ENCODE measurements at places on chromosomes 1 and 21.

DNA sequence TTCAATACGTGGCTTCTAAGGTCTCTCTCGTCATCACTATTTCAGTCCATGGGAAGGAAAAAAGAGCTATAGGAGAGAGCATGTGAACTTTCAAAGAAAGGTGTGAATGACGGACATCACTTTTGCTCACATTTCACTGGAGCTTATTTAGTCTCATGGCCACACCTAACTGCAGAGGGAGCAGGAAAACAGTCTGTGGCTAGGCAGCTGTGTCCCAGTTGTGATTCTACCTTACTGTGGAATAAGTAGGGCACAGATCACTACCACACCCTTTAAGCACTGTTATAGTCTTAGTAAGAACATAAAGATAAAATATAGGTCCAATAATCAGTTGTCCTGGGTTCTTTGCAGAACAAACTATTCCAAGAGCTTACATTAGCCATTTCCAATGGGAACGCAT, 192.9 kb downstream of the NRIP1 start:
- no peak for DNase-seq

DNA sequence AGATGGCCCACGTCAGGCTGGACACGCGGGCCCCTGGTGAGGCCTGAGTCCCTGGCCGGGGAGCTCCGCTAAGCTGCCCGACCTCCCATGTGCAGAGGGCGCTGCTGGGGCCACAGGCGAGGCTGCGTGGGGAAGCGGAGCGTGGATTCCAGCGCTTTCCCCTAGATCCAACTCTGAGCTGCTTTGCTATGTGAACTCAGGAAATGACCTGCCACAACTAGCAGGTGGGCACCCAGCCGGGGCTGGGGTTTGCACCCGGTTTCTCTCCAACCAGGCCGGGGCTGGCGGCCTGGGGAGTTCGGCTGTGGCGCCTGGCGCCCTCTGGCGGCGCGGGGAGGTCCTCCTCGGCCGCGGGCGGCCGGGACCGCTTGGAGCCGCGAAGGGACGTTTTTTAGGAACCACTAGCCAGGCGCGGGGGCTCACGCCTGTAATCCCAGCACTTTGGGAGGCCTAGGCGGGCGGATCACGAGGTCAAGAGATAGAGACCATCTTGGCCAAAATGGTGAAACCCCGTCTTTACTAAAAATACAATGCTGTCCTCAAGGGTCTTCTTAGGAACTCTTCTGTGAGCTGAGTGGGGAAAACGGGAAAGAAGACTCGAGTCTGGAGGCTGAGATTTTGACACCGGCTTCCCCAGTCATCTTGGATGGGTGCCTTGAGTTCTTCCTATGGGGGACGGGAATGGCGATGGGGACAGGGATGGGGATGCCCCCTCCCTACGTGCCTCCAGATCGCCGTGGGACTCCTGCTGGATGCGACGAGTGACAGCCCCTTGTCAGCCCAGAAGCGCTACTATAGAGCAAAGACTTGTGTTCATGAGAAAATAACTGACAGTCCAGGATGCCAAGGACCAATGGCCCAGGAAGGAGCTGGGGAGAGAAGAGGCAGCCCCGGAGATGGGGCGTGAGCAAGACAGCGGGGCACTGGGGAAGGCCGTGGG, 12.6 kb downstream of the PYCR2 start:
- no peak for DNase-seq

DNA sequence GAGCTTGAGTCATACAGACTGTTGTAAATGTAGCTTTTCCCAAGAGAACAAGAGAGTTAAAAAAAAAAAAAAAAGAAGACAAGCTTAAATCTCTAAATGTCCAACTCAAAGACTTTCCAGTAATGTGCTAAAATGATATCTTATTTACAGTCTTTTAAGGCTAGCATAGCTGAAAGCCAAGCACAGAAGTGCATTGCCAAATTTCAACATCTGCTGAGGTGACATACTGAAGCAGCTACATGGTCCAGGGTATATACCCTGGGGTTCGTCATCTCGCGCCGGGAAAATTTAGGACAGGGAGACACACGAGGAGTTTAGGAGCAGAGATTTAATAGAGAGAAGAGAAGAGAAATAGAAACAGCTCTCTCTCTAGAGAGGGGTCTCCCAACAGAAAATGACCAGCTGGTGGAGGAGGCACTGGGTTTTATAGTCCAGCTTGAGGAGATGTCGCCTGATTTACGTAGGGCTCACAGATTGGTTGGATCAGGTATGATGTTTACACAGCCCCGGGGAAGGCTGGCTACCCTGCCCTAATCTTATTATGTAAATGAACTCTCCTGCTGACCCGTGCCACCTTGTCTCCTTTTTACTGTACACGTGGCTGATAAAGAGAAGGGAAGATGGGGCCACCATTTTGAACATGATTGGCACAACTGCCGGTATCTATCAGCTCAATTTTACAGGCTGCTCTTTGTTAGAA, 172.7 kb downstream of the TRIM33 start:
- no peak for DNase-seq

DNA sequence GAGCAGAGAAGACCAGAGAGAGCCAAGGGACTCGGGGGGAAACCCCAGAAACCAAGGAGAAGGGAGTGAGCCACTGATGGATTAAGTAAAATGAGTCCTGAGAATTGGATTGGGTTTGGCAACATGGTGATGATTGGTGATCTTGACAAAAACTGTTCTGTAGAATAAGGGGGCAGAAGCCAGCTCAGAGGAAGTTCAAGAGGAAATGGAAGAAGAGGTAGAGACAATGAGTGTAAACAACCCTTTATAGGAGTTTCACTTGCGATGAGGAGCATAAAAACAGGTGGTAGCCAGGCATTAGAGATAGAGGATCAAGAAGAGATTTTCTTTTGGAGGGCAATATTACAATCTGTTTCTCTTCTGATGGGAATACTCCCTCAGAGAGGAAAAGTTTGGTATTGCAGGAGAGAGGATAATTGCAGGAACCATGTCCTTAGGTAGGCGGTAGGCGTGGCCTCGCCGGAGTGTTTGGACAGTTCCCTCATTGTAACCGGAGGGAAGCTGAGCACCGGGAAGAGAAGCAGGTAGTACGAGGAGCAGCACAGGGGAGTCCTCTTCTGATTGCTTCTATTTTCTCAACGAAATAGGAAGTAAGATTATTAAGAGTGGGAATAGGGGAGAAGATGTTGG, 68.4 kb upstream of the TENT5C start:
- DNase-seq, result no peak

DNA sequence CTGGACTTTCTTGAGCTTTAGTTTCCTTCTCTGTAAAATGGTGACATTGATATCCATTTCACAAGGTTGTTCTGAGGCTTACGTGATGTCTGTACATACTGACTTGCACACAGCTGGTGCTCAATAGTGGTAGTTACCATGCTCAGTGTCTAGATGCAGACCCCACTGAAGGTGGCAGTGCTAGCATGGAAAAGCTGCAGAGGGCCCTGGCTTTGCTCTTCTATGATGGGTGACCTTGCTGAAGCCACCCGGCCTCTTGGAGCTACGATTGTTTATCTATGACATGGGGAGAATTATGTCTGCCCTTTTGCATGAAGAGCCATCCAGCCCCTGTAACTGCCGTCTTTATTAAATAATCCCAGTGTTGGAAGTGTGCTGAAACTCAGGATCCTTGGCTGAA, 131.8 kb downstream of the PLXNA2 start:
- DNase-seq, result no peak

DNA sequence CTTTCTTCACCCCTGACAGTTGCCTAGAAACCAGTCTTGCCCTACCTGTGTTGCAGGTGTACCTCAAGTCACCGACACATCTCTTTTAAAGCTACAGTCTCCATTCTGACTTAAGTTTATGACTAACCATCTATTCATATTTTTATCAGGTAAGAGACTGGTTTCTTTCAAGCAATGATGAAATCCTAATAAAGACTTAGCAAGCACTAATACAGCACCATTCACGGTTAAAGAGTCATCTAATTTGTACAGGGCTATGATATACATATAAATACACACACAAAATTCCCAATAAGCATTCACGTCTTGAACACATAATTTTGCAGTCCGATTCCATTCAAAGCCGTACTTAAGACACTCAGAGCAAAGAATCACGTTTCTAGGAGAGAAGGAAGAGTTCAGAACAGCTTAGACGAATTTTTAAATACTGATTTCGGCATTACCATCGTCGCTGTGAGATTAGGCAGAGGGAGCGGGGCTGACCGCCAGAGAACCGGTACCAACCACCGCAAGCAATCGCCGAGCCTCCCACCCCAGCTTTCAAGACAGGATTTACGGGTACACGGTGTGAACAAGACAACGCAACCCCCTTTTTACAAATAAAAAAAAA, 943 bp downstream of the ERRFI1 start:
- DNase-seq, result no peak

GRCh38 chr1:1917995-1918900, 831 bp downstream of the TMEM52 start:
- no peak for DNase-seq

- DNase-seq, result no peak
These were observed 14.7 kb upstream of the TNFRSF8 start for GRCh38 chr1:12048372-12048771.

DNA sequence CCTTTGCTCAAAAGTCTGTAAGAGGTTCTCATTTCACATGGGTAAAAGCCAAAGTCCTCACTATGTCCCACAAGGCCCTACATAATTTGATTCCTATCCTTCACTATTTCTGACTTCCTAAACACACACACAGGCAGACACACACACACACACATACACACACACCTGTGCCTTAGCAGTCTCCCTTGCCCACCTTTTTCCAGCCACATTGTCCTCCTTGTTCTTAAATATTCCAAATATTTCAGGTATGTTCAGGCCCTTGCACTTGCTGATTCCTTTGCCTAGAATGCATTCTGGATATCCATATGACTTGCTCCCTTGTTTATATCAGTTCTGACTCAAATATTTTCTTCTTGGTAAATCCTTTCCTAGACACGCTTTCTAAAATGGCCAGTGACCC, 54.6 kb downstream of the NTNG1 start:
- no peak for DNase-seq

DNA sequence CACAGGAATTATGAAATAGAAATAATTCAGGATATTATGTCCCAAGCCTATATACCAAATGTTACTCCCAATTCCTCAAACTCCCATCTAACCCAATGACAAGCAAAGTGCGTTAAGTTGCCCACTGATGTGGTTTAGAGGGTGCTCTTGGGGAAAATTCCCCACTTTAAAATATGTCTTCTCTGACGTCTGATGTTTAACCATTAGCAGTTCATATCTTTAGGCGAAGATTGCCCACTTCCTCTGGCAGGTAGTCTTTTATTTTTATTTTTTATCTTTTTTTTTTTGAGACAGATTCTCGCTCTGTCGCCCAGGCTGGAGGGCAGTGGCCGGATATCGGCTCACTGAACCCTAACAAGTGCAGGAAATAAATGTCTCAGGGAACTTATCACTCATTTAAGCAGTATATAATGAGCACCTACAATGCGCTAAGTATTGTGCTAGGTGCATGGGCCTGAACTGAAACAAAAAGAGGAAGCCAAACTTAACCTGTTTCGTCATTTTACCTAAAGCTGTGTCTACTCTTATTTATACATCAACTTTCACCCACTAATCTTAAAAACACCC, 1.3 kb upstream of the LYST start:
- DNase-seq, result no peak

- no peak for DNase-seq
These were observed 4.5 kb downstream of the TXNIP start for GRCh38 chr1:145991735-145992412.

- DNase-seq, result no peak
These were observed 47.3 kb downstream of the LYPLAL1 start for GRCh38 chr1:219220945-219221344.

DNA sequence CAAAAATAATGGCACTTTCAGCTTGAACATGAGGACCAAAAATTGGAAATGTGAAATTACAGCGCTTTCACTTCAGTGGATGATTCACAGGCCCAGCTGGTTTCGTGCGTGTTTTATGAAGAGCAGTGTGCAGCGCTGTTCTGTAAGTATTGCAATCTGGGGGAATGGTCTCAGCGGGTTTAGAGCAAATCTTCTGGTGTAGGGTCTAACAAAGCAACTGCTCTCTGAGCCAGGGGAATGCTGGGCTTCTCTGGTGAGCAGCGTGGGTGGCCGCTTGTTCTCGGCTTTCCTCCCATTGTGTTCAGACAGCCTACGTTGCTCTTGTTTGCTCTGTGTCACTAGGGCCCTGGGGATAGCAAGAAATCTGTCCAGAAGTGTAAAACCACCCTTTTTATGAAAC, 42.4 kb upstream of the GADD45A start:
- DNase-seq, result no peak

DNA sequence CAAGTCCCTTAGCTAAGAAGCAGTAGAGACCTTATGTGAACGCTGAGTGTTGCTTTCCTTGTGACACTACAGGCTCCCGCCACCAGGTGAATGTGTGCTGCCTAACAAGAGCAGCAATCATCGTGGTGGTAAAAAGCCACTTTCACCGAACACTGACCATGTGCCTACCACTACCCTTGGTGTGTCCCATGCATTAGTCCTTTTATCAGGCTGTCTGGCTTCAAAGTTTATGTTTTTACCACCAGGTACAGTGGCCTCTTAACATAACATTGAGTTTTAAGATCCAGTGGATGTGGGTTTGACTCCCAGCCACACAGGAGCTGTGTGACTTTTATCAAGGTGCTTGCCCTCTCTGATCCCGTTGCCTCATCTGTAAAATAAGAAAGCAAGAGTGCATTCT, 1.7 kb downstream of the C1QB start:
- DNase-seq, result no peak

DNA sequence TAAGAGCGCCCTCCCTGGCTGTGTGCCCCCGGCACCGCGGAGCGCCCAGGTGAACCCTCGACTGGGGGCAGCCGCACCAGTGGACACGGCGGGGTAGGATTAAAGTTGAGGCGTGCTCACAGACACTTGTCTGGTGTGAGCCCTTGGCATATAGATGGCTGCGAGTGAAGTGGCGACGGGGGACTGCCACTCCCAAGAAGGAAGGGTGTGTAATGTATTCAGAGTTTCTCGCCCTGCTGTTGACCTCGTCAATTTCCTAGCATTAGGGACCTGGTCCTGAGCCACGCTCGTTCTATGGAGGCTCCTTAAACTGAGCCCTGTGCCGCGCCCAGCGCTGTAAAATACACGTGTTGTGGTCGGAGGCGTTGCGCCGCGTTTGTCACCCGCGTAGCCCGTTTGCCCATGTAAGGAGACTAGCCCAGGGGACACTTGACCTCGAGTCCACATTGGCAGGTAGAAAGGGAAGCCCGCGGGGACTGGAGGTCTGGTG, 554 bp downstream of the EVA1C start:
- no peak for DNase-seq

- DNase-seq, result peak; percentile 29
These were observed 2.5 kb downstream of the SMIM1 start for GRCh38 chr1:3774946-3775489.

GRCh38 chr1:233406994-233407631, 79.6 kb downstream of the MAP3K21 start:
- DNase-seq, result no peak

- no peak for DNase-seq
These were observed 27.7 kb downstream of the CD34 start for GRCh38 chr1:207883104-207883651.

Measured in RCC 7860 (cell line).